Activated CD4-positive, alpha-beta T cell treated with anti-CD3 and anti-CD28 coated beads, Interleukin-2, amount 50 U/mL, for 48 hours (primary cell): ENCODE measurements at places on chromosomes 11 and 22.

DNA sequence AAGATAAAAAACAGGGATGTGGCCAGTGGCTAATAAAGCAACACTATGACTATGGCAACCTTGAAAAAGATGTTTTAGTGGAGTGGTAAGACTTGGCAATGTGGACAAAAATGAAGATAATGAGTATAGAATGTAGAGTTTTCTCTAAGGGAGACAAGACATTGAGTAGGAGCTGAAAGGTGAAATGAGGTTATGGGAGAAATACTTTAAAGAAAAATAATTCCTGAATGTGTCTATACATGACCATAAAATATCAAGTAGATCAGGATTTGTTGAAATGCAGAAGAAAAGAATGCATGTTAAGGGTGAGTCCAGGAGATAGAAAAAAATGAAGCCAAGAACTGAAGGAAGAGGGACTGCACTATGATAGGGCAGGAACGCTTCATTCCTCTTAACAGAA is 101.6 kb upstream of the CARD18 start:
- DNase-seq = no peak

- no peak for DNase-seq
These were observed 1.6 kb downstream of the ALX4 start for GRCh38 chr11:44308256-44308922.

GRCh38 chr11:2747248-2748027 is 47.6 kb upstream of the KCNQ1OT1 start:
- no peak for DNase-seq

GRCh38 chr11:64967375-64967774 is 4.5 kb downstream of the MAJIN start:
- DNase-seq = peak; percentile 21

- no peak for DNase-seq
These were observed 60.6 kb downstream of the FAM83F start for GRCh38 chr22:40055143-40055883.

DNA sequence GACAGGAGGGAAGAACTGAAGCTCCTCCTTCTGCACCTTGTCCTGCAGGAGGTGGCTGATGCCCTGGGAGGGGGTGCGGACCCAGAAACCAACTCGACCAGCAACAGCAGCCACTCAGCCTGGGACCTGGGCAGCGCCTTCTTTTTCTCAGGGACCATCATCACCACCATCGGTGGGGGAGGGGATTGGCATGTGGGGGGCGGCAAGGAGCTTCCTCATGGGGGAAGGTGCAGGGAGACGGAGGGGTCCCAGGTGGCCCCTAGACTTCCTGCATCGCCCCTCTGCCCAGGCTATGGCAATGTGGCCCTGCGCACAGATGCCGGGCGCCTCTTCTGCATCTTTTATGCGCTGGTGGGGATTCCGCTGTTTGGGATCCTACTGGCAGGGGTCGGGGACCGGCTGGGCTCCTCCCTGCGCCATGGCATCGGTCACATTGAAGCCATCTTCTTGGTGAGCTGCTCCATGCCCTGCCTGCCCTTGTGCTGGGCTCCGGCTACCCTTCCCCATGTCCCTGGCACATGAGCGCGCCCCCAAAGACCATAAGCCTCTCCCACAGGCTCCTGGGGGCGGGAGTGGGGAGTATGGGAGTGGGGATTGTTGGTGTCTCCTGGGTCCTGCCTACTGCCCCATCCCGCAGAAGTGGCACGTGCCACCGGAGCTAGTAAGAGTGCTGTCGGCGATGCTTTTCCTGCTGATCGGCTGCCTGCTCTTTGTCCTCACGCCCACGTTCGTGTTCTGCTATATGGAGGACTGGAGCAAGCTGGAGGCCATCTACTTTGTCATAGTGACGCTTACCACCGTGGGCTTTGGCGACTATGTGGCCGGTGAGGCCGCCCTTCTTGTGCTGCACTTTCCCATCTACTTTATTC is 3.1 kb upstream of the CATSPERZ start:
- DNase-seq = no peak

DNA sequence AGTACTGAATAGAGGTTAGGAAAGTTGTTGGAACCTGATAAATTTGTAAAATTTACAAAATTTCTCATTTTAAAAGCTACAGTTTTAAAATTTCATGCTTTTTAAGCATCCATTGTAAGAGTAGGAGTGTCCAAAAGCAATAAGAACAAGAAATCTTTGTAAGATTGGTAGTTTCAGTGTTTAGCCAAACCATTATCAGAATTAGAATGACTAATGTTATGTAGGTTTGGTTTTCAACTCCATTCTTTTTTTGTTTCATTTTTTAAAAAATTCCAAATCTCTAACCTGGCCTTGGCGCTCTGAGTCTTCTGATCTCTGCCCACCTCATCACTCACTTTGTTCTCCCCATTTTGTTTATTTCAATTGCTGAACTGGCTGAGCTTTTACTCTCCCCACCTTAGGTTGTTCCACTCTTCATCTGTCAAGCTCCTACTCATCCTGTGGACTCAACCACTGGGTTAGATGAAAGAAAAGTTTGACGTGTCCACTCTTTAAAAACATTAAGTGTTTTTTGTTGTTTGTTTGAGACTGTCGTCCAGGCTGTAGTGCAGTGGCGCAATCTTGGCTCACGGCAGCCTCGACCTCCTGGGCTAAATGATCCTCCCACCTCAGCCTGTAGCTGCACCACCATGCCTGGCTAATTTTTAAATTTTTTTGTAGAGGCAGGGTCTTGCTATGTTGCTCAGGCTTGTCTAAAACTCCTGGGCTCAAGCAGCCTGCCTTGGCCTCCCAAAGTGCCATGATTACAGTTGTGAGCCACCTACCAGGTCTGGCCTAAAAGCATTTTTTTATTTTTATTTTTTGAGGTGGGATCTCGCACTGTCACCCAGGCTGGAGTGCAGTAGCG is 14.0 kb downstream of the EP300 start:
- no peak for DNase-seq

DNA sequence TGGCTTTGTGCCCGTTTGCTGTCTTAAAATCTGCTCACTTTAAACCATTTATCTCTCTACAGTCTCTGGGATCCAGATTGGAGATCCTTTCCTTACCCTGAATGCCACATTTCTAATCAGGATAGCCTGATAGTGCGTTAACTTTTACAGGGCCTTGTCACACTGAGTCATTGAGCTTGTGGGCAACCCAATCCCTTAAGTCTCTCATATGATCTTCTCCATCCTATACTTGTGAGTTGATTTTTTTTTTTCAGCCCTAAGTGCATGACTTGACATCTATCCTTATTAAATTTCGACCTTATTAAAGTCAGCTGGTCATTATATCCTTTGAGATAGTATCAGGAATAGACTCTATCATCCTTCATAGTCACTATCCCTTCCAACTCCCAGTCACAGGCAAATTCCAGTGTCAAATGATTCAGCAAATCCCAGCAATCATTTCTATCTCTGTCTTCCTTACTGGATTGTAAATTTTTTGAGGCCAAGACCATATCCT is 57.7 kb downstream of the TEAD1 start:
- no peak for DNase-seq

DNA sequence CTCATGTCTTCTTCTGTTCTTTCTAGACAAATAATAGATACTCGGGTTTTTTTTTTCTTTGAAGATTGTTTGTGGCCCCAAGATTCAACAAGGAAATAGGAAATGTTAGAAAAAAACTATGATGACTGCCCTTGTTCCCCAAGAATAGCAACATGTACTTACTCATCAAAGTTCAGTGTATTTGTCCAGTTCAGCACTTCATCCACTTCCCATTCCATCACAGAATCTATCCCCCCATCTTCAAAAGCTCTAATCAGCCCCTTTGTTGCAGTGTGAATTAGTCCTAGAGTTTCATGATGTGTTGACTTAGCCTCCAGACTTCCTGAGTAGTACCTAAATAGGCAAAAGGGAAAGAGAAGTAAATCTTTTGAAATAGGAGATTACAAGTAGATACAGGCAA is 74.3 kb downstream of the C11orf65 start:
- DNase-seq = no peak

- DNase-seq = peak; percentile 53
These were observed 29.0 kb upstream of the API5 start for GRCh38 chr11:43282607-43283440.

GRCh38 chr11:7498193-7498592 is 12.9 kb downstream of the OLFML1 start:
- no peak for DNase-seq
